NCI-H460 (cell line): ENCODE measurements at places on chromosomes 13 and 19. TPM values are rescaled to one million over a fixed set of nuclear protein-coding genes. Genes with fewer than 3 reads are reported as not detected.

KBTBD6 gene
- total RNA-seq, result 8.1 and 9.6 TPM in 2 replicates

IPO5 gene
- total RNA-seq, result 128 and 132 TPM in 2 replicates

- no peak for DNase-seq
These were observed 73.8 kb downstream of the GADD45B start for GRCh38 chr19:2549701-2550191.

ZNF846 gene
- 1.7 and 2.6 TPM in 2 replicates for total RNA-seq

ZNRF4 gene
- total RNA-seq, result not detected in 2 replicates

DNA sequence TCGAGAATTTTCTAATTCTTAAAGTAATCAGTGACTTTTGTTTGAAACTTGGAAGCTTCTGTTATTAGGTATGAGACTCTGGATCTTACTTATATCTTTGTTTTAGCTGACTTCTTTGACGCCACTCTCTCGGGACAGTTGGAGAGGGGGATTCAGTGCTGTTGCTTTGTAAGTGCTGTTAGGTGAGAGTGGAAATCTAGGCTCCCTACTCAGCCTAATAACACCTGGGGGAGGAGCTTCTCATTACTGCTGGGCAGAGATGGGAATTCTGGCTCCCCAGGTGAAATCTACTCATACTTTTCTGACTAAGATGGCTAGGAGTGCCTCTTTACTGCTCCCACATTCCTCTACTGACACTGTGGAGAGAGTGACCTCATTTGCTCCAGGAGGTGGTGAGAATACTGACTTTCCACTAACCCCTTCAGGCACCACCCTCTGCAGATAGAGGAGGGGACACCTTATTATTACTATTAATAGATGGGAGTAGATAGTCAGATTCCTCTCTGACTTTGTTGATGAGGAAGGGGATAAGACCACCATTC lies 324.9 kb upstream of the SPRY2 start:
- DNase-seq, result no peak

ADGRE2 gene
- total RNA-seq, result 0.43 and 0.45 TPM in 2 replicates

ELSPBP1 gene
- not detected in 2 replicates for total RNA-seq

- DNase-seq, result peak; percentile 3
These were observed 1388.0 kb downstream of the EFNB2 start for GRCh38 chr13:105147461-105147860.

DNA sequence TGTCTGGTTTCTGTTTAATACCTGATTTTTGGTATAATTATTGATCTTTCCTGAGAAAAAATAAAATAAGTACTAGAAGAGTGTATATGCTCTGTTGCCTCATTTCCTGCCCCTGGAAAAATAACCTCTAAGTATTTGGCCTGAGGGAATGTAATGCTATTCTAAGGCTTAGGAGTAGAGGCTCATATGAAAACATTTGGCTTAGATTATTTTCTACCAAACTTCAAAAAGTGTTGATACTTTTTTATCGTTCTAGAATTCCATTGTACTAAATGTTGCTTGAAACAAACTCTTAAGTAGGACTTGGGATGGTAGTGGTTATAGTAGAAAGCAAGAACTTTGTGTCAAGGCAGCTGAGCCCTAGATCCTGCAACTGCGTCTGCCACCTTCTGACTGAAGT lies 57.8 kb downstream of the COG3 start:
- DNase-seq, result no peak

GRCh38 chr19:13872695-13873389 lies 4.1 kb upstream of the NANOS3 start:
- no peak for DNase-seq

C19orf38 gene
- 0.50 TPM in 1 of 2 replicates, not detected in the other for total RNA-seq

CYP4F2 gene
- not detected in 2 replicates for total RNA-seq

- DNase-seq, result no peak
These were observed 29.6 kb downstream of the EXOC3L2 start for GRCh38 chr19:45215391-45216191.

ZNF578 gene
- total RNA-seq, result not detected in 2 replicates
